ENCODE measurements at places on chromosomes 16 and 17.
A peak's percentile ranks its signal among the peaks of the same experiment; 100 is the strongest.

- no peak for DNase-seq
Measured at GRCh38 chr17:41728056-41728455, 6.4 kb downstream of the HAP1 start.

DNA sequence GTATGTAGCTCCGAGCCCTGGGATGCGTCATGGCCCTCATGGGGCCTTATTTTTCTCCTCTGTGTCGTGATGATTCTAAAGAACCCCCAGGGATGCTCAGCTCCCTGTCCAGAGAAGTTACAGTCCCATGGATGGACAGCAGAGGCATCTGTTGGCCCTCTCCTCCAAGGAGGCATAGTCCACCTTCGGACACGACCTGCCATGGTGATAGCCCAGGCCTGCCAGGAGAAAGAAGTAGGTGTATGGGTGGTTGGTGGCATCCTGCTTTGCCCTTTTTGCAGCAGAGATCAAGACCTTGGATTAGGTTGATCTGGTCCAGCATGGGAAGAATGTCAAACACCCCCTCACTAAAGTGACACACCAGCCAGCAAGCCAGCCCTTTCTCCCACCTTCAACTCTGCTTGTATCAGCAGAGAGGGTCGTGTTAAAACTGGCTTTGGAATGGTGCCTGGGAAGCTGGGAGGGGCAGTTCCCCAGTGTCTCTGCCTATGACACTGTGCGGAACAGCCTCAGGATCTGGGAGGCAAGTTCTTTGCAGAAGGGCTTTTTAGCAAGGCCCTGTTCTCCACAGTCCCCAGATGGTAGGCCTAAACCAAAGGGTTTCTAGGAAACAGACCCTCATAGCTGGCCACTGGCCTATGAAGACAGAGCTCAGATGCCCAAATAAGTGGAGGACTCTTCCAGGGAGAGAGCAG is 259.9 kb upstream of the RPL38 start:
- no peak for DNase-seq

DNA sequence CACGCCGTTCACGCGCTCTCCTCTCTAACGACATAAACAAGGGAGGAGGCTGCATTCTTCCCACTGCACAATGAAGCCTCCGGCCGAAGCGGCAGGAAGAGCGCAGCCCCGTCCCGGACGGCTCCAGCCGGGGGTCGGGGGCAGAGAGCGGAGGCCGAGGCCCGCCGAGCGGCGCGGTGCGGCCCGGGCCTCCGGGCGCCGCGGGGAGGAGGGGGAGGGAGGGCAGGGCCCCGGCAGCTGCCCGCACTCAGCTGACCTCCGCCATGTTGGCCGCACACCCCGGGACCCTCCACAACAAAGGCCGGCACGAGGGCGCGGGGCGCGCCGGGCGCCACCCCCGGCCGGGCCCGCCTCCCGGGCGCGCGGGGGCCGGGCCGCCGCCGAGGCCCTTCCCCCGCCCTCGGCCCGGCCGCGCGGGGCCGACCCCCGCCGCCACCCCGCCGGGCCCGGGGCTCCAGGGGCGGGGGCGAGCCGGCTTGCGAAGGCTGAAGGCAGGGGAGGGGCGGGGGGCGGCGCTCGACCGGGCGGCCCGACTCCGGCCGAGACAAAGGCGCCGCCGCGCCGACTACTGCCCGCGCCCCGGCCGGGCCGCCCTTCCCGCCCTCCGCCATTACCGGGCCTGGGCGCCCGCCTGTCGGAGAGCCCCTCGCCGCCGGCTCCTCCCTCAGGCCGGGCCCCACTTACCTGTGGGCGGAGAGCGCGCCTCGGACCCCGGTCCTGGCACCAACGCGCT is 527 bp downstream of the SIAH1 start:
- DNase-seq, result peak; percentile 40

DNA sequence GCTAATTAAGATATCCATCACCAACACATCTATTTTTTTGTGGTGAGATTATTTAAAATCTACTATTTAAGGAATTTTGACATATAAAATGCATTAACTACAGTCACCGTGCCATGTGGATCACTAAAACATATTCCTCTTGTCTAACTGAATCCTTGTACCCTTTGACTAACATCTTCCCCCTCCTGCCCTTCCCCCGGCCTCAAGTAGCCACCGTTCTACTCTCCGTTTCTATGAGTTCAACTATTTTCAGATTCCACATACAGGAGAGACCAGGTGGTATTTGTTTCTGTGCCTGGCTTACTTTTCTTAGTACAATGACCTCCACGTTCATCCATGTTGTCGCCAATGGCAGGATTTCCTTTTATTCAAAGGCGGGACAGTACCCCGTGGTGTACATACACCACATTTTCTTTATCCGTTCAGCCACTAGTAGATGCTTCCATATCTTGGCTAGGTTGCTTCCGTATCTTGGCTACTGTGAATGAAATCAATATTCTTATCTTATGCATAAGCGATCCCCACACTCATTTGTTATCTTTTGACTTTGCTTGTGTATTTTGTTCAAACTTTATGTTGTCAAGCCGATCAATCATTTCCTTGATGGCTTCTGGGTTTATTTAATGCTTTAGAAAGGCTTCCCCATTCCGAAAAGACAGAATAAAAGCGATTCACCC is 134.7 kb downstream of the KCNJ12 start:
- peak; percentile 17 for DNase-seq

GRCh38 chr17:78572239-78573205 is 4.7 kb downstream of the DNAH17 start:
- DNase-seq, result peak; percentile 4
